ENCODE measurements at places on chromosomes 6 and 20.
A peak's percentile ranks its signal among the peaks of the same experiment; 100 is the strongest.

DNA sequence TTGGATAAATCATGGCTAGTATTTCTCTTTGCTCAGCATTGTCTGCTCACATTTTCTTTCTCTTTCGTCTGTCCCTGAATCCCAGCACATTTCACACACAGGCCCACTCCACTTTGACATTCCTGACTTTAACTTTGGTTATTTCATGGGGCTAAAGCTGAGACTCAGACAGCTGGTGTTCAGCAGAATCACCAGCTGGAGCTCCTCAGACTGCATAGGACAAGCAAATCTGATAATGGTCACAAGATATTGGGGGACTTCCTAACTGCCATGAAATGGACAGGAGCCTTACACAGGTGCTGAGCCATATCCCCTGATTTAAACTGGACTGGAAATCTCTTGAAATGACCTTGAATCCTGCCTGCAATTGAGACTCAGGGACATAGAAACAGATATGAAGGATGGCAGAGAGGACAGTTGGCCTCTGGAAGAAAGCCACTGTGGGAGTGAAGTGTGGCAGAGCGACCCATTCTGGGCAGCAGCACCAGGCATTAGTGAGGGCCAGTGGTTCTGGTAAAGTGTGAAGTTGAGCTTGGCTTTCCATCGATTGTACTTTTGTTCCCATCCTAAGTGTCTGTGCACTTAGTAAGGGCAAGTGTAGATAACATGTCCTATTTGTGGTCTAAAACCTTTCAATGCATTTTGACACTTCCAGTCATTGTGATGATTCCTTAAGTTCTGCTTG, 10.0 kb upstream of the IFNGR1 start:
- no peak for DNase-seq

DNA sequence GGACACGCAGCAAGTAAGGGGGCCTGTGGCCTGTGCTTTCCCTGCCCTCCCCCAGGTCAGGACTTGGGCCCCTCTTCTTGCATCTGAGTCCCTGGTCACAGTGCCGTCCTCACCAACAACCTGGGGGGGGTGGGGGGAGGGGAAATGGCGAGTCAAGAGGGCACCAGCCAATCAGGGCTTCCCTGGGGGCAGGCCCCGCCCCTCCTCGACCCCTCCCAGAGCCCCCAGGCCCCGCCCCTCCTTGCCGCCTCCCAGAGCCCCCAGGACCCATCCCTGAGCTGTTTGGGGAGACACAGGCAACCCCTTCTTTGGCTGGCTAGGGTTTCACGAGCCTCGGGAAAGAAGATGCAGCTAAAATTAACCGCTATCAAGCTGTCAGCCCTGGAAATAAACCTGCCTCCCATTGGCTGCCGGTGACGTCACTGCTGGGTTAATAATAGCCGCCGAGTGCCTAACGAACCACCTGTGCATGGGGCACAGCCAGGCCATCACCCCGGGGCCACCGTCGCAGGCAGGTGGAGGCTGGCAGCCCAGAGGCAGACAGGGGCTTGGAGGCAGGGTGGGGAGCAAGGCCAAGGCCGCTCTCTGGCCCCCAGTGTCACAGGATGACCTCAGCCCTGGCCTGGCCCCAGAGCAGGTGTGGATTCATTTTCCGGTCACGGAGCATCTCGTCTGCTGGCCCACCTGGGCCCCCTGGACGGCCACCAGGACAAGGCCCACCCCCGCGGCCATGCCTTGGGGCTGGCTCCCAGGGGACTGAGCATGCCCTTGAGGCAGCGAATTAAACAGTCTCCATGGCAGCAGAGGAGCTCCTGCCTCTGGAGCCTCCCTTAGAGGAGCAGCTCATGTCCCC, 3.2 kb upstream of the EEF1A2 start:
- DNase-seq = peak; percentile 59

- DNase-seq = no peak
These were observed 8.9 kb upstream of the ERVFRD-1 start for GRCh38 chr6:11120271-11121005.

GRCh38 chr6:12645941-12646340, 70.6 kb upstream of the PHACTR1 start:
- DNase-seq = no peak

DNA sequence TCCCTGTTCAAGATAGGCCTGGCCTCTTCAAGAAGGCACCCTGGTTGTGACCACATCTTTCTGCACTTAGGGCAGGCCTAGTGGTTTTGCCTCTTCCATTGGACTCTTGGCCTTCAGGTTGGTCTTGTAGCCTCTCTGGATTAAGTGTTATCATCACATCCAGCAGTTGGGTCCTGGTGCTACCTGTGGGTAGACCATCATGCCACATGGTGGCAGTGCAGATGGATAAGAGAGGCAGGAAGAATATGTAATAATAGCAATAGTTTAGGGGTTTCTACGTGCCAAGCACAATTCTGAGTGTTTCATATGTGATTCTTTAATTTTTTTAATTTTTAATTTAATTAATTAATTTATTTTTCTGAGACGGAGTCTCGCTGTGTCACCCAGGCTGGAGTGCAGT, 28.5 kb upstream of the SNRPB2 start:
- DNase-seq = peak; percentile 45

GRCh38 chr6:15501826-15502445, 160.9 kb downstream of the DTNBP1 start:
- no peak for DNase-seq

DNA sequence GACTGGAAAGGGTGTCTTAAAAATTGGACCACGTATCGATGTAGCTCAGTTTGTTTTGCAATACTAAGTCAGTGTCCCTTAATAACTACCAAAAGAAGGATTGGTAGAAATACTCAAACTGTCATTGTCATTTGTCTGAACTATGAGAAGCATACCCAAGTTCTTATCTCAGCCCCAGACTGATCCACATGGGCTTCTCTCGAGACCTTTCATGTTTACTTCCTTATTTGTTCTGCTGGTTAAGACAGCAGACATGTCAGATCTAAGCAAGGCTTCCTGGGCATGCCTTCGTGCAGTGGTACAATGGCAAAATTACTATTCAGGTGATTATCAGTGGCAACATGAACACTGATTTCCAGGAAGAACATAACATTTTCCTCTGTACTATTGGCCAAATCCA, 211.1 kb upstream of the PHACTR1 start:
- DNase-seq = no peak

- DNase-seq = no peak
These were observed 30.9 kb upstream of the SLC24A3 start for GRCh38 chr20:19181552-19181951.

GRCh38 chr6:7424967-7425807, 35.6 kb downstream of the RIOK1 start:
- DNase-seq = peak; percentile 57

DNA sequence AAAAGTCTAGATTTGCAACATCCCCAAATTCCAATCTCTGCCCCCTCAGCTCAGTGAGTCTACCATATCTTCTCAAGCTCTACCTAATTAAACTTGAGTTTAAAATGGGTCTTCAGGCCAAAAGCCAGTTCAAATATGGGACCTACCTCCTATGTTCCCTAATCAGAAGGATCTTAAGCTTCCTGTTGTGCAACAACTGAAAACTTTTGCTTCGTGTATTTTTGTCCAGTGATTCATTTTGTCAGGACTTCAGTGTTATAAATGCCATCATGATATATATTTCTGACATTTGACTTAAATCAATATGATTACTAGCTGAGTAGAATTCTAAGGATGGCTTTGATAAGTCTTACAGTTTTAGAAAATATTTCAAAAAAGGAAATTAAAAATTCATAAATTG, 622.6 kb upstream of the PTCHD4 start:
- no peak for DNase-seq

DNA sequence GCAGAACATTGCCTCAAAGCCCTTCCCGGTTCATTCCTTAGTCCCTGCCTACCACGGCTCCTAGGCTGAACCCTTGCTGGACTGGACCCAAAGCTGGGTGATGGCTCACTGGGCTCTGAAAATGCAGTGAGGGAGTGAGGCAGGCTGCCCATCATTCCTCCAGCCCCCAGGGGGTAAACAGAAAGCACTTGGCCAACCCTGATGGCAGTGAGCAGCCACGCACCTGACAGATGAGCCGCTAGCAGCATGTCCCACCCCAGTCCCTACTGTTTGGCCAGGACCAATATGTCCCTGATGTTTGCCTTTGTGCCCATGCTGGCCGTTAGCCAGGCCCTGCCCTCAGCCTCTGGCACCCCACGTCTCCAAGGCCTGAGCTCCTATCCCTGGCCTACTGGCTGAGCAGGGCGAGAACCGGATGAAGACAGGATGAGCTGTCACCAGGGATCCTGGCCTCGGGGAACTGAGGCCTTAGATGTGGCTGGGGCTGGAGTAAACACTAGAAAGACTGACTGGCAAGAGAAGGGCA, 19.4 kb upstream of the BAK1 start:
- no peak for DNase-seq

DNA sequence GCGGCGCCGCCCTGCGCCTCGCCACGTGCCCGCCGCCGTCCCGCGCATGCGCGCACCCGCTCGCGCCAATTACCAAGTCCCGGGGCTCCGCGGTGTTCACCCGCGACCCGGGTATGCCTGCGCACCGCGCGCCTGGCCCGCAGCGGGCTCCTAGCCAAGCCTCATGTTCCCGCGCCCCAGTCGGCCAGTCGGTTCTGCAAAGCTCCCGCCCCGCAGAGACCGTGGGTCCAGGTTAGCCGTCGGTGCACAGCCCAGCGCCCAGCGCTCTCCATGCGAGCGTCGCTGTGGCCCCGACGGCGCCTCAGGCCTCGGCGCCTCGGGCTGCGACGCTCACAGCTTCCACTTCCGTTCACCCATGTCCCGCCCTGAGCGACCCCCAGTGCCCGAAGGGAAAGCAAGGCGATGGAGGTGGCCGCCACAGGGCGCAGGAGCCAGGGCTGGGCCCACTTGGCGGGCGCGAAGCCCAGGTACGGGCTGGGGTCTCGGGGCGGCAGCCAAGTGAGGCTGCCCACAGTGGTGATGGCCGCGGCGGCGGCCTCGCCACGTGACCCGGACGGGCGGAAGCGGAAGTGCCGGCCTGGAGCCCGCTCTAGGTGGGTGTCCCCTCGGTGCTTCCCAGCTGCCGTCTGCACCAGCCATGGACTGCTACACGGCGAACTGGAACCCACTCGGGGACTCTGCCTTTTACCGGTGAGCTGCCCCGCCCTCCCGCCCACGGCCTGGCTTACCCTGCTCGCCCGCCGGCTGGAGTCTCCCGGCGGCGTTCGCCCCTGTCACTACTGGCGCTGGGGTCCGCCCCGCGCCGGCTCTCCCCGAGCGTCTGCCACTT, at the start of the genes PCED1A and VPS16:
Gene PCED1A (minus strand): TSS at position 518 of the 829 bp plus-strand sequence. CDS start 743 bp downstream, outside the sequence.
Gene VPS16 (plus strand): TSS at position 608 of the 829 bp plus-strand sequence. CDS start 30 bp downstream, at position 638.
- DNase-seq = peak; percentile 93

- peak; percentile 73 for DNase-seq
These were observed 10.1 kb downstream of the HFE start for GRCh38 chr6:26097268-26097875.

DNA sequence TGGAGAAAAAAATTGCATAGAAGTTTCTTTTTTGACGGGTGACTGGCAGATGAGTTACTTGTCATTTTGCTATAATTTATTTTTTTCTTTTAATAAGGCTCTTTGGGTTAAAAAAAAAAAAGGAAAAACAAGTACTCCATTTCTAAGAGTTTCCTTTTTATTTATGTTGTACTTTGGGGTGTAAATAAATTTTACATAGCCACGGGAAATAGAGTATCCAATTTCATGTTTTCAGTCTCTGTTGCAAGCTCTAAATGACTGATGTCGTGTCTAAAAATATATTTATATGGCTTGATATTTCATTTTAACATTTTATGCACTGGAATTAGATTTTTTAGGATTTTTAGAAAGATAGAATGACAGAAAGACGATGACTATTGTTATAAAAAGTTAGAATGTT, 3.4 kb downstream of the EYA4 start:
- DNase-seq = no peak

DNA sequence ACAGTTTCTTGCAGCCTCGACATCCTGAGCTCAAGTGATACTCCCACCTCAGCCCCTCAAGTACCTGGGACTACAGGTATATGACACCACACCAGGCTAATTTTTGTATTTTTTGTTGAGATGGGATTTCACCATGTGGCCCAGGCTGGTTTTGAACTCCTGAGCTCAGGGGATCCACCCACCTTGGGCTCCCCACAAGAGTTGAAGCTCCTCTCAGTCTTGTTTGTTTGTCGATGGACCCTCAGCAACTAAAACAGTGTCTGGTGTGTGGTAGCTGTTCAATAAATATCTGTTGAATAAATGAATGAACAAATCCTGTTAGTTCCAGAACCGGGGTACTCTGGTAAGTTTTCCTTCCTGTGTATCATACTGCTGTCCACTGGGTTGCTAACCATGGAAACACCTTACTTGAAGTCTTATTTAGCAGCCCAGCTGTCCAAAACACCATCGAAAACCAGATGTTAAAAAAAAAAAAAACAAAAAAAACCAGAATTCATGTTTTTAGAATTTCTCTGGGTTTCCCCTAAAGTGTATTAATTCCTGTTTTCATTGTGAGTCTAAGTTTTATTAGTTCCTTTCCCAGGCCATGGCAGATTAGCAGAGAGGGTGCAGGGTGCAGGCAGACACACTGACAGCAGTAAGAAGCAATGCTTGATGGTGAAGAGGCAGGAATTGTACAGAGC, 7.8 kb upstream of the EZR start:
- no peak for DNase-seq

GRCh38 chr6:1579096-1579495, 30.6 kb upstream of the FOXC1 start:
- no peak for DNase-seq

GRCh38 chr6:72035486-72035885, 149.1 kb downstream of the RIMS1 start:
- no peak for DNase-seq

DNA sequence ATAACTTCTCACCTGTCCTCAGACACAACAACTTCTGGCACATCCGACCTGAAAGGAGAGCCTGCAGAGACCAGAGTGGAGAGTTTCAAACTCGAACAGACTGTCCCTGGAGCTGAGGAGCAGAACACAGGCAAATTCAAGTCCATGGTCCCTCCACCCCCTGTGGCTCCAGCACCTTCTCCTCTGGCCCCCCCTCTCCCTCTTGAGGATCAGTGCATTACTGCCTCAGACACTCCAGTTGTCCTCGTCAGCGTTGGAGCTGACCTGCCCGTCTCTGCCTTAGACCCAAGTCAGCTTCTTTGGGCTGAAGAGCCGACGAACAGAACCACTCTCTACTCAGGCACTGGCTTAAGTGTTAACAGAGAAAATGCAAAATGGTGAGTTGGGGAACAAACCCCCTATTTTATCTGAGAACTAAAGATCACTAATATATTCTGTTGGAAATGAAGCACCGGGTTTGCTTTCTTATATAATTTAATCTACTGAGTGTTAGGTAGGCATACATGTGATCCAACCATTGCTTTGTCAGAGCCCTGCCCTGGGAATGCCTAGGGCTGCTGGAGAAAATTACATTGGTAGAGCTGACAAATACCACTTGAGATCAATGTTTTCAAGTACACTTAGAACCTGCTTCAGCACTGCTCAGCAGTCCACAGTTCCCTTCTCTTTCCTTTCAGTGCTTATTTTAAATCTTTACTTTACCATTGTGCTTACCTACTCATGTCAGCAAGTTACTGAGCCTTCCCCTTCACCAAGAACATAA, 77.5 kb upstream of the LTV1 start:
- DNase-seq = no peak
